ENCODE measurements at places on chromosomes 11 and 22.

DNA sequence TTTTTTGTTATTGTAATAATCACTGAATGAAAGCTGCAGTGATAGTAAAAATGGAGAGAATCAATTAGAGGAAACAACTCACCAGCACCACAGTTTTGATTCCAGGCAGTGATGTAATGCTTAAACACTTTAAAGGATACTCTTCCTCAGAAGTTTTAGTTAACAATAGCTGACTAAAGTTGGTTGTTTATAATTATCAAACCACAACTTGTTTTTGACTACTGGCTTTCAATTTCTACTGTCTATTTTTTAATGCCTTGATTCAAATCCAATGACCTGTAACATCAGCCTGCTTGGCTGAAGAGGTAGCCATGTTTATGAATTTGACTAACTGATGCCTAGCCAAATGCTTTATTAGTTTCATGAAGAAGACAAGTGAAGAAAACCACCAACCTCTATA, 18.2 kb upstream of the CASP12 start:
- DNase-seq, result no peak

DNA sequence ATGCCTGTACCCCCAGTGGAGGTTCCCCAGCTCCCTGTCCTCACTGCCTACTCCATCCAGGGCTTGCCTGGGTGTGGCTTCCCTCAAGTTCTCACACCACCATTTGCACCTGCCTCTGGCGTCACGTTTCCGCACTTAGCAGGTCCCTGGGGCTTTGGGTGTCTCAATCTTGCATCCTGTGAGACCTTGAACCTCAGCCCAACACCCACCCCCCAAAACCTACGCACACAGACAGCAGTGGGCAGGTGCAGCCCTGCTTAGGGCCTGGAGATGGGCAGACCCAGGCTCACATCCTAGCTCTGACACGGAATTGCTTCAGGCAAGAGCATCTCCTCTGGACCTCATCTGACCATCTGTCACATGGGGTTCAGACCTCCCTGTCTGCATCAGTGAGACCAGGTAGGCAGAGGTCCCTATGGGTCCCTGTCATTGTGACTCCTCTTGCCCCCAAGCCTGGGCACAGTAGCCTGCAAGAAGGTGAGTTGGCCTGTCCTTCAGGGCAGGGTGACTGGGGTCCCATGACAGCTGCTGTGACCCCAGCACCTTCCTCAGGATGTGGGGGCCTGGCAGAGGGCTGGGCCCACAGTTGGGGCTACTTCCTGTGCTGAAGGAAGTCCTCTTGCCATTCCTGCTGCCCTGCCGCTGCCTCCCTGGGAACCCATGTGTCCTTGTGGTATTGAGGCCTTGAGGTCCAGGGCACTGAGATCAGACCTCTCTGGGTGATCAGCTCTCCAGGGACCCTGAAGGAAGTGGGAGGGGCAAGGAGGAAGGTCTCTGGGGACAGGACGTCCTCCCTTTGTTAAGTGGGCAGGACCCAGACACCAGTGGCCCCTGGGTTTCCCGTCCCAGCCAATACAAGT, 2.0 kb downstream of the SIPA1 start:
- peak; percentile 85 for DNase-seq

- DNase-seq, result no peak
Measured at GRCh38 chr22:19497245-19497644, 17.5 kb downstream of the CDC45 start.

DNA sequence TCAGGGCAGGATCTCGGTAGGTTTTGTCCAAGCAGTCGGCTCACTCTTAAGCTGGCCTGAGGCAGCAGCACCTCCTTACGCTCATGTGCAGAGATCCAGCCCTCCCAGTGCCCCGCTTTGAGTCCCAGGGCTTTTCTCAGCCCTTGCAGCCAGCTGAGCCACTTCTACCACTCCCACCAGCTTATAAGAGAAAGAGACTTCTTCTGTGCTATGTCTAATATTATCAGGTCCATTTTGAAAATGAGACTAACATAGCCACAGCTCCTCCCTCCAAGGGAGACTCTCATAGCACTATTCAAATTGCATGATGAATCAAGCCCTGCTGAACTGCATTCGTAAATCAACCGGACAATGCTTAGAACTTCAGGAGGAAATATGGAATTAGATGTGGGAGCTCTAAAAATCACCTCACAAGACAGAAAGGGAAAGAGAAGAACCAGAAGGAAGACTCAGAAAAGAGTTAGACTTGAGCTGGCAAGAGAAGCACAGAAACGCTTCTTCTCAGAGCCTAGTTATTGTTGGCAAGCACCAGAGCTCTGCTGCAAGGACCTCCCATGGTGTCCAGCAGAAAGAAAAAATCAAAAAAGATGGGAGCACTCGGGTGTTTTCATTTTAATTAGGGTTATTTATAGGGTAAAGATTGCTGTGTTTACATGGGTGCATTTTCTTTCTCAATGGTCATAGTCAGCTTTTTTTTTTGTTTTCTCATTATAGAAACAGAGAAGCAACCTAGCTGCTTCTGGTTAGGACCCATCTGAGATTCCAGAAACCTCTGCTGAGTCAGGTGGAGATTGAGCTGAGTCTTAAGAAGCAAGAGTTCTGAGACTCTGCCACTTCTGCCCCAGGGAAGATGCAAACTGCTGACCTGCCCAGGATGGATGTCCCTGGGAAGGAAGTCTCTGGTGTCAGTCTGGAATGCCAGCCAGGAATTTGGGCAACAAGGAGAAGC, 181.4 kb downstream of the ETS1 start:
- DNase-seq, result no peak

- DNase-seq, result no peak
Measured at GRCh38 chr11:10666556-10667520, 26.7 kb downstream of the IRAG1 start.

- DNase-seq, result no peak
Measured at GRCh38 chr11:105033781-105034180, 1.2 kb downstream of the CASP1 start.

DNA sequence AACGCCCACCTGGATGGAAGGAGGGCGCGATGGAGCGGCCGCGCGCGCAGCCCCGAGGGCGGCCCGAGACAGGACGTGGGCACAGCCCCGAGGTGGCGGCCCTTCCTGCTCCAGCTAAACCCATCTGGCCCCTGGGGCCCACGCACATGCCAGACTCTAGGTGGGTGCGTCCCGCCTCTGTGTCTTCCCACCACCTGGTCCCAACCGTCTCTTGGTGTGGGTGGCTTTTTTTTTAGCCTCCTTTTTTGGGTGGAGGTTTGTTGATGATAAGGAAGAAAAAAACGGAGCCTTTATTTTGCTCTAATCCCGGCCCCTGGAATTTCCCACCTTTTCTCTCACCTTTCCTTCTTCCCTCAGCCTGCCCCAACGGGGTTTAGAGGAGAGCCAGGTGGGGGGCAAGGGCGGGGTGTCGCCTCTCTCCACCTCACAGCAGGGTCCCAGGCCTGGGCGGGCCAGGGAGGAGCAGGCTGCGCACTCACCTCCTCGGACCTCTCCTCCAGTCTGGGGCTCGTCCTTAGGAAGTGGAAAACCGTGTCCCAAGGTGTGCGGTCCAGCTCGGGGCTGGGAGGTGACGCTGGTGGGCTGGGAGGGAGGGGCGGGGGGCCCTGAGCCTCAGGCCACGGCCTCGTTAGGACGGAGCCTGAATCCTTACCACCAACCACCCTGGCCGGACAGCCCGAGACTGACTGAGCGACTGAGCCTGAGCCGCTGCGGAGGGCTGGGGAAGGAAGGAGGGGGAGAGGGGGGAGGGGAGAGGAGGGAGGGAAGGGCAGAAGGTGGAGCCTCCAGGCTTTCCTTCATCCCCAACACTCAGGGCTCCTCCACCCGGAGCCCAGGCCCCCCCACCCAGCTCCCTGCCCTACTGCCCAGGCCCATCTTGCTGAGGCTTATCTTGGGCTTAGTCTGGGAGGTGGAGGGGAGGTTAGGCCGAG, at the start of gene SOX10:
SOX10 (minus strand) TSS at position 696 of the 932 bp plus-strand sequence. CDS start 771 bp downstream, outside the sequence.
- no peak for DNase-seq

DNA sequence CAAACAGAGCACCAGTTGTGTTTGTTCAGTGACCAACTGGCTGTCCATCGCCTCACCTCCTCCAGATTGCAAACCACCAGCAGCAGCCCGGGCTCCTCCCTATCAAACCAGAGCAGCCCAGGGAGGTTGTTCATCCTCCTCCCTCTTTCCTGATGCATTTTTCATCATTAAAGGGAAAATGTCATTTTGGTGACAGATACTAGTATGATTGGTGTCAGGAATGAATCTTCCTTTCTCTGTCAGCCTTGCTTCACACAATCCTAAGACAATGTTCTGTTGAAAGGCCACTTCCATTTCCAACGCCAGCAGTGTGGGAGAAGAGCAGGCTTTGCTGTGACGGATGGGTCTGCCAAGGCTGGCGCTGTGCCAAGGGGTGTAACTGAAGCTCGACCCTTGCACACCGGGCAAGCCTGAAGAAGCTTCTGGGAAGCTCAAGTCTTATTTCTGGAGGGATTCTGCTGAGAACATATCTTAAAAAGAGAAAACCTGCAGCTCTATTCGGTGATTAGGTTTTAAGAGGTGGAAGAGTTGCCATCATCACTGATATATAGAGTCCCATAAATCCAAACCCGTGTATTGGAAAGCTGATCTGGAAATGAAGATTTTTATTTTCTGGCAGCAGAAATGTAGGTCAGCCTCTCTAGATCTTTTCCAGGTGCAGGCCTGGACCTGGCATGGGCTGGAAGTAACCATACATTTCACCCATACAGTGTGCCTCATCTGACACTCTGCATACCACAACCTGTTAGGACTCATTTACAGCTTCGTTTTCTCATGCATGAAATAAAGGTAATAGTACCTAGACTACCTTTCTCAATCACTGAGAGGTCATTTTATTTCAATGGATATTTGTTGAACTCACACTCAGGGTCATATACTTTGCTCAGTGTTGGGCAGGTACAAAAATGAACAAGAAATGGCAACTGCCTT, 524.5 kb downstream of the NTM start:
- DNase-seq, result no peak

DNA sequence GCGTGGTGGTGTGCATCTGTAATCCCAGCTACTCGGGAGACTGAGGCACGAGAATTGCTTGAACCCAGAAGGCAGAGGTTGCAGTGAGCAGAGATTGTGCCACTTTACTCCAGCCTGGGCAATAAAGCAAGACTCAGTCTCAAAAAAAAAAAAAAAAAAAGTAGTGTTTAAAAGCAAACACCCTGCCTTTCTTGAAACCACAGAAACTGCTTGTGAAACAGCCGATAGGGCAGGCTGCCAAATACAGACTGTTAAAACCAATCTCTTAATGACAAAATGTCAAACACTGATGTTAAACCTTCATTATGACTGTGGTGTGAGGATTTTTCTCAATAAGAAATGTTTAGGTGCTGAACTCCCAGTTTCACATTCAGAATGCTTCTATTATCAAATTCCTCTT, 27.3 kb downstream of the MARK2 start:
- DNase-seq, result peak; percentile 75

- DNase-seq, result no peak
Measured at GRCh38 chr11:76768088-76768908, 14.9 kb upstream of the TSKU start.

- DNase-seq, result no peak
Measured at GRCh38 chr11:10066441-10066840, 227.6 kb downstream of the SBF2 start.

GRCh38 chr11:39975091-39975490, 1484.4 kb downstream of the LRRC4C start:
- no peak for DNase-seq

GRCh38 chr11:35313066-35313759, 106.1 kb downstream of the SLC1A2 start:
- DNase-seq, result peak; percentile 23

- no peak for DNase-seq
Measured at GRCh38 chr11:108144615-108145014, 23.2 kb downstream of the ACAT1 start.

Data from GM19239 (cell line).